ENCODE measurements at places on chromosomes 3 and 15.
A peak's percentile ranks its signal among the peaks of the same experiment; 100 is the strongest.

DNA sequence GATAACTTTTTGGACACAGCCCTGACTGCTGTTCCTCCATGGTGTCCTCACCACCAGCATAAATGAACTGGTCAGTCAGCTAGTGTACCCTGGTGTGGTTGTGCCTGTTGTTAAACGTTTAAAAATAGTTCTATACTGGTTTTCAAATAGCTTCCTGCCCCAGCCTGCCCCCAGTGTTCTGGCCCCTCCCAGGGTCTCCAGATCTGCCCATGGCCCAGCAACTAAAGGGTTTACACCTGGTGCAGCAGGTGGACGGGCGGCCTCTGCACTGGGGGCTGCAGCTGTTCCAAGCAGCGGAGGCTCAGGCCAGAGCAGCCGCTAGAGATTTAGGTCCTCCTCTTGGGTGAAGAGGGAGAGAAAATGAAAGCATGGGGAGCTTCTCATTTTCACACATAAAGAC lies 6.1 kb upstream of the NR2E3 start:
- no peak for DNase-seq

DNA sequence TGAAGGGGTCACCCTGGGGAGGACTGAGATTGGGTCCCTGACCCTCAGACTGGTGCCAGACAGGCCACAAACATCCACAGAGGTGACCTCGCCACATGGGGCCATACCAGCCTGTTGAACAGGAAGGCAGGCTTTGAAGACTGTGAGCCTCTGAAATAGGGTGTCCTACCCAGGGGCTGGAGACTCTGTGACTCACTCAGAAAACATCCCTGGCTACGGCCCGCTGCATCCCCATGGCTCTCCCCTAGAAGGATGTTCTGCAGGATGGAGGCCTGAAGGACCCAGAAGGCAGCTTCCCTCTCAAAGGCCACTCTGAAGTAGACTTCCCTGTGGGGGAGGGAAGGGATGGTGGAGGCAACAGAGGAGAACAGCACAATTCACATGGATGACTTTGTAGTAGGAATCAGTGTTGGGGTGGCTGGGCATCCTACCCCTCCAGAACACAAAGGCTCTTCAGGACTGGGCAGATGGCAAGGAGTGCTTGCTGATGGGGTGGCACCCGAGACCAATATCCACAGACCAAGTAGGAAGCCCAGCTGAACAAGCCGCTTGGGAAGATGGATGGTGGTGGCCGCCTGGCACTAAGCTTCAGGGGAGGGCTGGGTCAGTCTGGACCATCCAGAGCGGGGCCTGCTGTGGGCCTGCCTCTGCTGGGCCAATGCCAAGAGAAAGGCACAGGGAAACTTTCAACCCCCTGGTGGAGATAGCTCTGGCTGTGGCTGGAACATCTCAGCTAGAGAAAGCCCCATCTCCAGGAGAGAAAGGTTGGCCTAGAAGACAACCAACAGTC lies 37.6 kb upstream of the DUSP7 start:
- DNase-seq = no peak

GRCh38 chr3:53077476-53078220 lies 31.8 kb upstream of the SFMBT1 start:
- no peak for DNase-seq

DNA sequence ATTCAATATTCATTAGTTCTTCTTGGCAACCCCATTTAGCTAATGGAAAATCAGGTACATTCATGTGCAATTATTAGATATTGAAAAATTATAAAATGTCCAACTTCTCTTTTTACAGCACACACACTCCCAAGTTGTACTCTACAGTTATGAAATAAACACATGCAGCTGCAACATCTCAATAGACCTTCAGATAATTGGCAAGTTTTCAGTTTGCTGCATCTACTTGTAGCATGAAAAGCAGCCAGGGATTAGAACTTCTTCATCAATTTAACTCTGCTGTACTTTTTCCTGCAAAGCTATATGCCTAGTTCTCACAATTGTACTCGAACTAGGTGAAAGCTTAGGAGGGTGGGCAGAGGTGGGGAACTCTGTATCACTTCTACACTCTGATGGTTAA lies 46.6 kb upstream of the FHIT start:
- DNase-seq = no peak

DNA sequence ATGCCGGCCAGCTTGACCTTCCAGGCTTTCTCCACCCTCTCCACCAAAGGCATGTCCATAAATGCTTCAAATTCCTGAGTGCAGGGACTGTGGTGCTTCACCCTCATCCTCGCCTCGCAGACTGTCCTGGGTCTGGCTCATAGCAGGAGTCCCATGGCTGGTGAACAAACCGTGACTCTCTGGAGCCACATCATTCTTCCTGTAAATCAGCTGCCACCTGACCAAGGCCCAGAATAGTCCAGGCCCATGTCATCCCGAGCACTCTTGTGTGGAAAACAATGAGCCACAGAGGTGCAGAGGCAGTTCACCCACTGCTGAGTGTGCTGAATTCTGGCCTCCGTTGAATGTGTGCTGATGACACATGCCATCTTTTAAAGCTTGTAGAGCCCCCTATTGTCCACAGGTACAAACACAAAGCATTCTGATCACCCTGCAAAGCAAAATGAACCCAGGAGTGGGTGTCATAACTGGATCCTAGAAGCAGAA lies 68.6 kb downstream of the ABHD5 start:
- no peak for DNase-seq

GRCh38 chr15:55183679-55184078 lies 13.1 kb downstream of the RSL24D1 start:
- DNase-seq = no peak

- DNase-seq = no peak
Observed at GRCh38 chr15:74409225-74409624, 24.5 kb downstream of the SEMA7A start.

GRCh38 chr3:195544230-195544536 lies 1.1 kb upstream of the PPP1R2 start:
- no peak for DNase-seq

DNA sequence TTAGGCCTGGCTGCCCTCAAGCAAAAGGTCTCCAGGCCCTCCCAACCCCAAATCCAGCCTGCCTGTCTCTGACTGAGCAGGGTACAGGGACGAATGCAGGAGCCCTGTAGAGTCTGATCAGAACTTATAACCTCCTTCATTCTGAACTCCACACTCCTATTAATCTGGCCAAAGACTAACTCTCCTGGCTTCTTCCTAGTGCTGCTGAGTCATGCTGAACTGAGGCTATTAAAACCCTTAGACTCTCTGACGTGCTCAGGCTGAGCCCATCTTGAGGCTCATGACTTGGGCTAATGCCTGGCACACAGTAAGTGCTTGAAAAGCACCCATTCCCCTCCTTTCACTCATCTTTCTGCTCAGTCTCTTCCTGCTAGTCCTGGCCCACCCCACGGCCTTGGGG lies 81.9 kb downstream of the NUP210 start:
- no peak for DNase-seq

GRCh38 chr3:158696618-158697017 lies 24.2 kb upstream of the LXN start:
- DNase-seq = no peak

DNA sequence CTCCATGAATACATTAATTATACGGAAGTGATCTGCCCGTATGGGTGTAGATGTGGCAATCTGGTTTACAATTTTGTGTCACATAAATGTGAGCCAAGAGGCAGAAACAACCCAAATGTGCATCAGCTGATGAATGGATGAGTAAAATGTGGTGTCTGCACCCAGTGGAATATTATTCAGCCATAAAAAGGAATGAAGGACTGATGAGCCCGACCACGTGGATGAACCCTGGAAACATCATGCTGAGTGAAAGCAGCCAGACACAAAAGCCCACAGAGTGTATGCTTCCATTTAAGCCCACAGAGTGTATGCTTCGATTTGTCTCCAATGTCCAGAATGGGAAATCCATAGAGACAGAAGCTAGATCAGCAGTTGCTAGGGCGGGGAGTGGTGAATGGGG lies 27.6 kb upstream of the FBLN2 start:
- no peak for DNase-seq

GRCh38 chr3:42071904-42072812 lies 19.0 kb upstream of the TRAK1 start:
- peak; percentile 81 for DNase-seq

DNA sequence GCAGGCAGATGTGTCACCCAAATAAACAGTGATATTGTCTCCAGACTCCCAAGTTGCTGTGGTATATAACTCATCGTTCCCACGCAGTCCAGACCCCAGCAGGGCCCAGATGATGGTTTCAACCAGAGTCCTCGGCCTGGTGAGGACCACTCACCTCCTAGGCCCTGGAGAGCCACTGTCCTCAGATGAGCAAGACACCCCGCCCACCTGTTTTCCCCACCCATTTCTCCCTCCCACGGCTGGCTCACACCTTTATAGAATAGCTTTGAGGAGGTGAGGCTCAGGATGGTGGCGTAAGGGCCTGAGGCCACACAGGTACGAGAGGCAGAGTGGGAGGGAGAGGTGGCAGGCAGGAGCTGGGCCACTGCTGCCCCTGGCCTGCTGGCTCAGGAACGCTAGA lies 7.5 kb downstream of the MESP1 start:
- DNase-seq = no peak

DNA sequence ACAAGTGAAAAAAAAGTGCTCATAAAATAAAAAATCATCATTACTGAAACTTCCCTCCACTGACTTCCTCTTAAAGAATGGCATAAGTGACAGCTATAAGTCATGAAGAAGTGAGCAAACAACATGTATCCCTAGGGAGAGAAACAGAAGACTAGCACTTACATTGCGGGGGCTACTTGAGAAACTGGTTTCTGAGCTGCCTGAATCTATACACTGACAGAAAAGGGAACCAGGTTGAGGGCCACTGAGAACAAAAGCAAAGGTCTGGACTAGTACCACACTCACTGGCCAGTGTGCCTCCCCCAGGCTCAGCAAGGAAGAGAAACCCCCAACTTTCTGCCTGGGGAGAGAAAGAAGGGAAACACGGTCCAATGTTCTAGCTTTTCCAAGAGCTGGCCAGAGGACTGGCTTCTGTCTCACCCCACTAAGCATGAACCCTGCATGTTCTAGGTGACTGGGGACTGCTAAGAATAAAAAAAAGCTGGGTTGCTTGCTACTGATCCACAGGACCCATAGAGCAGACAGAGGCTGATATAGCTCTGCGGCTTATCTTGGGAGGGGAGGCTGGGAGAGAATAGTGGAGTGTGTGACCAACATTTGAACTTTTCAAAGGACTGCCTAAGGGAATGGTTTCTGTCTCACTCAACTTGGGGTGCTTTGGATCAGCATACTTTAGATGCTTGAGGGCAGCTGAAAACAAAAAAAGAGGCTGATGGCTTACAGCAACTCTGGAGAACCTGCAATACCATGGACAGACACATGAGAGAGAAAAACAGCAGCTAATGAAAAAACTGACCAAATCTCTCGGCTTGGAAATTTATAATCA lies 8.1 kb downstream of the RAD18 start:
- no peak for DNase-seq

GRCh38 chr3:158847452-158847821 lies 45.6 kb downstream of the MFSD1 start:
- no peak for DNase-seq

DNA sequence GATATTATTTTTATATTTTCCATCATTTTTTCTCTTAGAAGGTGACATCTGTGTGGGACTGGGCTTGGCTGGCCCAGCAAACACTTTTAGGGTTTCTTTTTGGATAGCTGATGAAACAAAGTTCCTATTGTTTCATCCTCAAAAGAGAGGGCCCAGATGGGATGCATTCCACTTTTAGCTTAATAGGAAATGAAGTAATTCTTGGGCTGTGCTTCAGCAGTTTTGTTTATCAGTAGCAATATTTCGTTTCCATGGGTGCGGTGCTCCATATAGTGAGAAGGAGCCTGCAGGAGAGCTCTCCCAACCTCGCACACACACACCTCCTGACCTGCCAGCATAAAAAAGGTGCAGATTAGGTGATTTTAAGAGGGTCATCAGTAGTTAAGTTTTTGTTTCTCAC lies 147.5 kb downstream of the AKAP13 start:
- DNase-seq = no peak

GRCh38 chr3:37824954-37825328 lies 36.7 kb upstream of the CTDSPL start:
- DNase-seq = no peak

DNA sequence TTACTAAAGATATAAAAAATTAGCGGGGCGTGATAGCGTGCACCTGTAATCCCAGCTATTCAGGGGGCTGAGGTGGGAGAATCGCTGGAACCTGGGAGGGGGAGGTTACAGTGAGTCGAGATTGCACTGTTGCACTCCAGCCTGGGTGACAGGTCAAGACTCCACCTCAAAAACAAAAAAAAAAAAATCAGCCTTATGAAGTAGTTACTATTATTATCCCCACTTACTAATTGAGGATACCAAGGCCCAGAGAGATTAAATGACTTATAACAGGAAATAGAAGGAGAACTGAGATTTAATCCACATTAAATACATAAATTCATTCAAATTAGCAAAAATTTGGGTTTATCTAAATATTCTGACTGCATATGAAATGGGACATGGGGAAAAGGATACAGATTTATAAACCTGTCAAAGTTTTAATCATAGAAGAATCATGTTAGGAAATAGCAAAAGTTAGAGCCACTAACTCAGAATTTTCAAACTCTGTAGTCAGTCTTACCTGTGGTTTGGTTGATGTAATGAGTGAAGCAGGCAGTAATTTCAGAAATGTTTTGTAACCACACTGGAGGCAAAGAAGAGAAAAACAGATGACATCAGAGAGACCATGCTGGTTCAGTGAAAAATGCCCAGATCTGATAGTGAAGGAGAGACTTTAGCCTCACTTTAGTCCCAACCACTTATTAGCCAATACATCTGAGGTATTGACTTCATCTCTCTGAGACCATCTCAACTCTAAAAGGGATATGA lies 25.0 kb upstream of the ACAP2 start:
- no peak for DNase-seq

DNA sequence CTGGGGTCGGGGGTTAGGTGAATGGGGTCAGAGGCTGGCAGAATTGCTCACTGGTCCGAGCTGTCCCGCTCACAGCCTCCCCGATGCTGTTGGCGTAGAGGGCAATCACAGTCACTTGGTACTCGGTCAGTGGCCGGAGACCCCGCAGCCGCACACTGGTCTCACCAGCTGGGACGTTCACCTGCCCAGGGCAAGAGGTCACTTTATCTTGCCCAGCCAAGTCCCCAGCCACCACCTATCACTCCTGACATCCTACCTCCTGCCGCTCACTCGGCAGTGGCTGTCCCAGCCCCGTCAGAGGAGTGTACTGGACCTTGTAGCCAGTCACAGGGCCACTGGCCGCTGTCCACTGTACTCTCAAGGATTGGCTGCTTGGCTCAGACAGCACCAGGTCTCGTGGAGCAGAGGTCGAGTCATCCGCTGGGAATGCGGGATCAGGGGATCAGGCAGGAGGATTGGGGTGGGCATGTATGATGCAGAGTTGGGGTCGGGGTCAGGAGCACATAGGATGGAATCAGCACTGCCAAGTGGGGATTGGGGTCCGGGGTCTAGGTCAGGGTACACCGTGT lies 2.5 kb downstream of the COL7A1 start:
- DNase-seq = no peak

GRCh38 chr15:72784456-72784876 lies 908 bp upstream of the ADPGK start:
- no peak for DNase-seq

DNA sequence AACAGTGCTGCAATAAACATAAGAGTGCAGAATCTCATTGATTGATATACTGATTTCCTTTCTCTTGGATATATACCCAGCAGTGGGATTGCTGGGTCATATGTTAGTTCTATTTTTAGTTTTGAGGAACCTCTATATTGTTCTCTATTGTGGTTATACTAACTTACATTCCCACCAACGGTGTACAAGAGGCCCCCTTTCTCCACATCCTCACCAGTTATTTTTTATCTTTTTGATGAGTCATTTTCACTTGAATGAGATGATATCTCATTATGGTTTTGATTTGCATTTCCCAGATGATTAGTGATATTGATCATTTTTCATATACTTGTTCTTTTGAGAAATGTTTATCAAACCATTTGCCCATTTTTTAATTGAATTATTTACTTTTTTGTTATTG lies 12.4 kb upstream of the IREB2 start:
- DNase-seq = no peak
